ENCODE measurements at places on chromosomes 3 and 15.

DNA sequence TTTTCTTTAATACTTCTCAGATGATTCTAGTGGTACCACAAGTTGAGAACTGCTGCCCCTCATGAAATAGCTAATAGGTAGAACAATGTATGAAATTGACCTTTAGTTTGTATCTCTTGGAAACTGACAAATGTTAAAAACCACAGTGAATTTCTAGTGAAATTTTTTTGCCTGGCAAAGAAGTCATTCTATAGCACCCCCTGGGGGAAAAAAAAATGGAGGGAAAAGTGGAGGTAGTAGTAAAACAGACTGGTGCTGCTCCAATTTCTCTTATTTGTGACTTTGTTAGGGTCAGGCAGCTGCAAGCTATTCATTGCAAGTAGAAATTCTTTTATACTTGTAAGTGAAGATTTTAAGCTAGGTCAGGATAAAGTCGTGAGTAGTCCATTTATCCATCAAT lies 605.0 kb downstream of the NLGN1 start:
- no peak for DNase-seq

DNA sequence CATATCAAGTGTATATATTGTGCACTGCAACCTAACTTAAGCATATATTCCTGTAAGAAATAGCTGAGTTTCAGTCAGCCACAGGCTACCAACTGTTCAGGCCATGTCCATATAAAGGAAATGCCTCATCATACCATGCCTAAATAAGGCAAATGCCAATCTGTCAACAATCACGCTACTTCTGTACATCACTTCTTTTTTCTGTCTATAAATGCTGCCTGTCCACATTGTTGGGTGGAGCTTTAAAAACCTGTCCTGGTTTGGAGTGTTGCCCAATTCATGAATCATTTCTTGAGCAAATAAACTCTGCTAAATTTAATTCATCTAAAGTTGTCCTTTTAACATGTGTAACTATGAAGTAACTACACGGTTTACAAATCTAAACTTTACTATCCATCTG lies 1091.9 kb downstream of the NSUN3 start:
- DNase-seq, result no peak

GRCh38 chr3:43389388-43390254 lies 103.3 kb downstream of the SNRK start:
- peak; percentile 62 for DNase-seq

DNA sequence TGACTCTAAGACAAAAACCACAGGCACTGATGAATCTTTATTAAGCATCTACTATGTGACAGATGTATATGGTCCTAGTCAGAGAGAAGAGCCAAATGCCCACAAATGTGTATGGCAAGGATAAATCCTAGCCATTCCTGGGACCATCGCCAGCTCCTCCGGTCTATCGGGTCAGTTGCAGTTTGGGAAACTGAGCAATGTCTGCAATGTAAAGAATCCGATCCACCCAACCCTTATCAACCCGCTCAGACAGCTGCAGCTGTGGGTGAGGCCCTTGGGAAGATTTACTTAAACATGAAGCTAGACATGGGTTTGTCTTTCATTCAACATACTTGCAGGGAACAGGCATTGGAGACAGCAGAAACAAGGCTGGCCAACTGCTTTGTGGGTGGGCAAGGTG lies 40.5 kb upstream of the CDV3 start:
- no peak for DNase-seq

- DNase-seq, result peak; percentile 7
Observed at GRCh38 chr3:155744010-155744625, 753 bp downstream of the PLCH1 start.

DNA sequence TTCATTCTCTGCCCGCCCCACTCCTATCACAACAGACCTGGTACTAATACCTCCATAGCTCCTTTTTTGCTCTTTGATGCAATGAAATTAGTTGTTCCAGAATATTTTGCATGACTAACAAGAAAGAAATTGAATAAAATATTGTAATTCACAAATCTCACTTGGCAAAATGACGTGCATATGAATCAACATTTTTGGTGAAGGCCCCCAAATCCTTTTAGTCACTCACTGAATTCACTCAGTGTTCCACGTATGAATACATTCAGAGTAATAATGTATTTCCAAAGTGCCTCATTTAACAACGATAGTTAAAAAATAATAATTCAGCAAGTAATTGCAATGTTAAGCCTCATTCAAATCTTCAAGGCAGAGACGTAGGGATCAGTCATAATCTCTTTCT lies 148.6 kb upstream of the STRIT1 start:
- no peak for DNase-seq

GRCh38 chr3:118765636-118766305 lies 268.9 kb downstream of the IGSF11 start:
- DNase-seq, result no peak

DNA sequence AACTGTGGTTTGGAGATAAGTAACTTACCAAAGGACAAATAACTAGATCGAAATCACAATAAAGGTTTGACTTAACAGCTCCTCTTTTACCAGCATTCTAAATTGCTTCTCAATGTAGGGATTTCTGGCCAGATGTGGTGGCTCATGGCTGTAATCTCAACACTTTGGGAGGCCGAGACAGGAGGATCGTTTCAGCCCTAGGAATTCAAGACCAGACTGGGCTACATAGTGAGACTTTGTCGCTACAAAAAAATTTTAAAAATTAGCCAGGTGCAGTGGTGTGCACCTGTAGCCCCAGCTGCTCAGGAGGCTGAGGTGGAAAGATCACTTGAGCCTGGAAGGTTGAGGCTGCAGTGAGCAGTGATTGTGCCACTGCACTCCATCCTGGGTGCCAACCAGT lies 17.4 kb upstream of the IGF2BP2 start:
- DNase-seq, result no peak

DNA sequence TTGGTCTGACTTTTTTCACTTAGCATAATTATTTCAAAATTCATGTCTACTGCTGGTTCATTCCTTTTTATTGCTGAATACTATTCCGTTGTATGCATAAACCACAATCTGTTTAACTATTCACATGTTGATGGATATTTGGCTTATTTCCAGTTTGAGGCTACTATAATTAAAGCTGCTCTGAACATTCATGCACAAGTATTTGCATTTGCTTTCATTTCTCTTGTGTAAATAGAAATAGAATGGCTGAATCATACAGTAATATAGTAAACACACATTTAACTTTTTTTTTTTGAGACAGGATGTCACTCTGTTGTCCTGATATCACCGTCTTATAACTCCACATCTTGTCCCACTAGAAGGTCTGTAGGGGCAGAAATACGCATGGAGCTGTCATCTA lies 57.3 kb downstream of the NMNAT3 start:
- DNase-seq, result no peak

DNA sequence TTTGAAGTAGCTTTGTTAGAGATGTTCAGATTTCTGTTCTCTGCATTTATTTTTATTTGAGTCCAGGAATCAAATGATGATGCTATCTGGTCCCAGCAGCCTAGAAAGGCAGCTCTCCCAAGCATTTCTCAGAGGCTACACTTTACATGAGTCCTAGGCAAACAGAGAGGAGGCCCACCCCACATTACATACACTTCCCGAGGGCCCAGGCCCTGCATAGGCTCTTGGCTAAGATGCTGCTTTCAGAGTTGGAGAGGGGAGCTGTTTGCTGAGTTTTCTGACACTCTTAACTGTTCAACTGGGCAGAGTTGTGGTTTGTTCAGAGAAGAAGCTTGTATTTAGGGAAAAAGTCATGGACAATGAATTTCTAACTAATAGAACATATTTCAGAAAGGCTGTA lies 117.9 kb upstream of the RGMA start:
- DNase-seq, result no peak

GRCh38 chr3:68504201-68504600 lies 428.1 kb downstream of the TAFA4 start:
- no peak for DNase-seq

DNA sequence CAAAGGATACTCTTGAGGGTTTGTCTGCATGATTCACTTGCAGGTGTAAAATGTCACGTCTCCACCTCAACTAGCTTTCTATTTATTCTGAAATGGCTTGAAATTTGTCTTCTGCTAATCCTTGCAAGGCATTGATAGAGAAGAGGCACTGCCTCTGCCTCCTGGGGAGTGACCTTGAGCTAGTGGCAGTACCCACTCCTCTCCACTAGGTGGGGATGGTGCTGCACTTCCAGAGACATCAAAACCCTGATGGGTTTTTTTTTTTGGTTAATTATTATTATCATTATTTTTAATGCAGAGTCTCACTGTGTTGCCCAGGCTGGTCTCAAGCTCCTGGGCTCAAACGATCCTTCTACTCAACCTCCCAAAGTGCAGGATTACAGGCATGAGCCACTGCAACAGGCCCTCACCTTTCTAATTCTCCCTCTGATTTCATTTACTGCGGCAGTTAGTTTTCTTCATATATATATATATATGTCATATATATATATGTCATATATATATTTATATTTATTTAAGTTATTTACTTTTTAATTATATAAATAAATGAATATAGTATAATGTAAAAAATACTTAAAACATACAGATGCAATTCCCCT lies 117.6 kb upstream of the EIF1B start:
- DNase-seq, result peak; percentile 47

- no peak for DNase-seq
Observed at GRCh38 chr3:198017090-198017489, 57.1 kb downstream of the LMLN start.

DNA sequence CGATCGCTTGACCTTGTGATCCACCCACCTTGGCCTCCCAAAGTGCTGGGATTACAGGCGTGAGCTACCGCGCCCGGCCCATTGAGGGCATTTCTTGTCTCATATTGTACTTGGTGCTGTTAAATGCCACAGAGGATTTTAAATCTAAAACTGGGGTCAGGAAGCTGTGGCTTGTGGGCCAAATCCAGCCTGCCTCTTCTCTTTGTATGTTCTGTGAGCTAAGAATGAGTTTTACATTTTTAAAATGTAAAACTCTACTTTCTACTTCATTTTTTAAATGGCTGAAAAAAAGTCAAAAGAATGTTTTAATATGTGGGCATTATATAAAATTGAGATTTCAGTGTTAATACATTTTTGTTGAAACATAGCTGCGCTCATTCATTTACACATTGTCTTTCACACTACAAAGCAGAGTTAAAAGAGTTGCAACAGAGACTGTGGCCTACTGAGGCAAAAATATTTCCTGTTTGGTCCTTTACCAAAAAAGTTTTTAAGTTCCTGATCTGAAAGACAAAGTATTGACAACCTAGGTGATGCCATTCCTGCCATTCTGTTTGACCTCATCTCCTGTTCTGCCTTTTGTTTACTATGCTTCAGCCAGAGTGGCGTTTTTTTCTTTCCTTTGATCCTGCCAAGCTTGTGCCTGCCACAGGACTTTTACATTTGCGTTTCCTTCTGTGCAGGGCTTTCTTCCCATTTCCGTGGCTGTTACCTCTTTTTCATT lies 50.4 kb downstream of the PDCD6IP start:
- no peak for DNase-seq

Data from effector memory CD8-positive, alpha-beta T cell (primary cell).